ENCODE measurements at places on chromosomes 1 and 21. TPM values are rescaled to one million over a fixed set of nuclear protein-coding genes. Genes with fewer than 3 reads are reported as not detected.
A peak's percentile ranks its signal among the peaks of the same experiment; 100 is the strongest.

- no peak for DNase-seq
Measured at GRCh38 chr1:54714881-54715492, 674 bp upstream of the TTC4 start.

DNA sequence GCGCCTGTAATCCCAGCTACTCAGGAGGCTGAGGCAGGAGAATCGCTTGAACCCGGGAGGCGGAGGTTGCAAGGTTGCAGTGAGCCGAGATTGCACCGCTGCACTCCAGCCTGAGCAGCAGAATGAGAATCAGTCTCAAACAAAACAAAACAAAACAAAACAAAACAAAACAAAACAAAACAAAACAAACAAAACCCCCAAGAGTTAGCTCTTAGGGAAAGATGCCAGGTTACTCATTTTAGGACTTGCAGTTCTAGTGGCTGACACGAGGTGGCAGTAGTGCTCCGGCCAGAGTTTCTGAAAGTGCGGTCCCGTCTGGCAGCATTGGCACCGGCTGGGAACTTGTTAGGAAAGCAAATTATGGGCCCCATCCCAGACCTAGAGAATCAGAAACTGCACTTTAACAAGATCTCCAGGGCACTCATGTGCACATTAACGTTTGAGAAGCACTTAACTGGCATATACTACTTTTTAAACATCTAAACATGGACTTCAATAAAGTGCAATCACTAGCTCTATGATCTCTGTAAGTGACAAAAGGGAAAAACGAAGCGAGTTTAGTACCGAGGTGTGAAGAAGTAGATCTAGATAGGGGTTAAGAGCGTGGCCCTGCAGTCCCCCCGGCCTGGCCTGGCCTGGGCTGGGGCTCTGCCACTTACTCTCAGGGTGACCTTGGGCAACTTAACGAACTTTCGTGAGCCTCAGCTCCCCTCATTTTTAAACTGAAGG lies 41.9 kb upstream of the TNFRSF1B start:
- peak; percentile 46 for DNase-seq

DNA sequence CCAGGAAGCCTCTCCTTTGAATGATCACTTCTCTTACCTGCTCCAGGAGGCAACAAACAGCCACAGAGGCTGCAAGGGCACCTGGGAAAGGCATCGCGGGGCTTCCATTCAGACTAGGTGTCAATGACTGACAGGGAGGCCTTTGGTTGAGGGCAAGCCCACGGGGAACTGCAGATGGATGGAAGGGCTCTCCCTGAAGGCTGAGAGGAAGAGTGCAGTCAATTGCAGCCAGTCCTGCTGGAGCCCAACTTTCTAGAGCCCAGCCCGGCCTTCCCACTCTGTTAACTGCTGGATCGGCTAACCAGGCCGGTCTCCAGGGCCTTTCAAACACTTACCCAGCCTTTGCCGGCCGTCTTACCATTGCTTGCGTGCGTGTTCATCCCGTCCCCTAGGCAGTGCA lies 89.3 kb downstream of the LACTBL1 start:
- DNase-seq, result no peak

- no peak for DNase-seq
Measured at GRCh38 chr1:101854271-101854670, 142.5 kb downstream of the OLFM3 start.

DNA sequence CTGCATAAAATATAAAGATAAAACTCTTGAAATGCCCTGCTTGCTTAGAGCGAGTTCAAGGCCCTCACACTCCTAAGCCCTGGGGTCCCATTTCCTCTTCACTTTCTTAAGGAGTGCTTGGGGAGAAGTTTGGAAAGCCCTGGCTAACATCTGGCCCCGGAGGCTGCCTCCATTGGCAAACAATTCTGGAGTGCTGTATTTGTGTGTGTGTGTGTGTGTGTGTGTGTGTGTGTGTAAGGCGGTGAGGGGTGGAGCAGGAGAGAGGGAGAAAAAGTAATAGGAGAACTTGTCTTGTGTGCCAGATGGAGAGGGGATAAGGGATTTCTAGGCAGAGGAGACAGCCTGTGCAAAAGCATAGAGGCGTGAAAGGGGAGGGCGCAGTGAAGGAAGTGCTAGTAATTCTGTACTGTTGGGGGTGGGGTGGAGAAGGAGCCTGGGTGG lies 578 bp upstream of the TRIM62 start:
- DNase-seq, result no peak

DNA sequence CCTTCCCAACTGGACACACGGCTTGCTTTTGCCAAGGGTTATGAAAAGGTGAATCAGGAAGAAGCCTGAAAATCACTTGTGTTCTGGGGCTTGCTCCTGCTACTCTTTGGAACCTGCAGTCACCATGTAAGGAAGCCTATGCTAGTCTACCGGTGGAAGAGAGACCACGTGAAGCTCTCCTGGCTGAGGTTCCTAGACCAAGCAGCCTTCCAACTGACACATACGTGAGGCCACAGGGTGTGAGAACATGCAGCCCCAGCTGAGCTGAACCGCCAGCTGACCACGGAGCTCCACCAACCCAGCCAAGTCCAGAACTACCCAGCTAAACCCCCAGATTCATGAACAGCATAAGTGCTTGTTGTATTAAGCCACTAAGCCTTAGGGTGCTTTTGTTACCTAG lies 72.8 kb upstream of the KRTAP19-8 start:
- DNase-seq, result no peak

DNA sequence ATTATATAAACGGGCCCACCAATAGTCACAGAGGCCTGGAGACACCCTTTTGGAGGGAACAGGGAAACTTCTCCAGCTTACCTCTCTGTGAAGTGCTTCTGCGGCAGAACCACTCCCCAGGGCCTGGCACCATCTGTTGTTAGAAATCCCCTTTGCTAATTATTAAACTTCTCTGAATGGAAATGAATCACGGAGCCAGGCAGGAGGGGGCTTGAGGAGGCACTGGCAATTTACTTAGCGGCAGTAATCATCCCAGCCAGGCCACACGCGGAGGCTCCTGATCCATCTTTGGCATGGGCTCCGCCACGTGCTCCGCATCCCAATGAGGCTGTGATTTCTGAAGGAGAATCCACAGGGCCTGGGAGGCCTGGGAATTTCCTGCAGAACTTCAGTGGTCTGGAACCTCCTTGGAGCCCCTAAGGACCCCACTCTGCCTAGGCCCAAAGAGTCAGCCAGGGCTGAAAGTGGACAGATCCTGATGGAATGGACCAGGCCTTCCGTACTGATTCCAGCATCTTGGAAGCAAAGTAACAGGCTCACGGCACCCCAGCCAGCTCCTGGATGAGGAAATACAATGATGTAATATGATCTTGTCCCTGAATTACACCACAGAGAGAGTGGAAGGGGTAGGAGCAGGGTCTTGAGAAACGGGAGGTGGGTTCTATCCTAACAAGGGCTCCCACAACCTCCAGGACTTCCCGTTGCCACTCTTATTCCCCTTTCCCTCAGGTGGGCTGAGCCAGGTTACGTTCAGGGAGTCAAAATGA lies 62.3 kb downstream of the GRIK3 start:
- no peak for DNase-seq

GRCh38 chr1:46148318-46148717 lies 15.9 kb upstream of the PIK3R3 start:
- no peak for DNase-seq

- DNase-seq, result no peak
Measured at GRCh38 chr1:185045814-185046492, 595 bp downstream of the RNF2 start.

- no peak for DNase-seq
Measured at GRCh38 chr1:217079584-217079983, 356.4 kb upstream of the ESRRG start.

DNA sequence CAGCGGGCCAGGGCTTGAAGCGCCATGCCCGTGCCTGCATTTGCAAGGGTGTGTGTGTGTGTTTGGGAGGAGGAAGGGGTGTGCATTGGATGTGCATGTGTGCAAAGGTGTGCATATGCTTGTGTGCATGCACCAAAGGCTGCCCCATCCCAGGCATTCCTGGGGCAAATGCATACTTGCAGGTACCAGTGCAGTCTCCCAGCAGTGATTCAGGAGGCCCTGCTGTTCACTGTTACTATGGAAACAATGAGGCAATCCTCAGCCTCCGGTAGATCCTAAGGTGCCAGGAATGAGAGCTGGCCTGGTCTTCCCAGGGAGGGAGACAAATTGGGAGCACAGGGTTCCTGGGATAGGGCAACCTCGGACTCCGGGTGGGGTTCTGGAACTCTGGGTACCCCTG lies 7.5 kb upstream of the FNDC5 start:
- no peak for DNase-seq

DNA sequence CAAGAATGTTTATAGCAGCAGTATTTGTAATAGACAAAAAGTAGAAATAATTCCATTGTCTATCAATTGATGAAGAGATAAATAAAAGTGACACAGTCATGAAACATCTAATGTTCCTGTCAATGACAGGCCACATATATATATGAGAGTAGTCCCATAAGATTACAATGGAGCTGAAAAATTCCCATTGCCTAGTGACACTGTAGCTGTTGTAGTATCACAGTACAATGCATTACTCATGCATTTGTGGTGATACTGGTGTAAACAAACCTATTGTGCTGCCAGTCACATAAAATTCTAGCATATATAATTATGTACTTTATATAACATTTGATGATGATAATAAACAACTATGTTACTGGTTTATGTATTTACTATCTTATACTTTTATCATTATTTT lies 141.9 kb upstream of the LYPLAL1 start:
- no peak for DNase-seq

DNA sequence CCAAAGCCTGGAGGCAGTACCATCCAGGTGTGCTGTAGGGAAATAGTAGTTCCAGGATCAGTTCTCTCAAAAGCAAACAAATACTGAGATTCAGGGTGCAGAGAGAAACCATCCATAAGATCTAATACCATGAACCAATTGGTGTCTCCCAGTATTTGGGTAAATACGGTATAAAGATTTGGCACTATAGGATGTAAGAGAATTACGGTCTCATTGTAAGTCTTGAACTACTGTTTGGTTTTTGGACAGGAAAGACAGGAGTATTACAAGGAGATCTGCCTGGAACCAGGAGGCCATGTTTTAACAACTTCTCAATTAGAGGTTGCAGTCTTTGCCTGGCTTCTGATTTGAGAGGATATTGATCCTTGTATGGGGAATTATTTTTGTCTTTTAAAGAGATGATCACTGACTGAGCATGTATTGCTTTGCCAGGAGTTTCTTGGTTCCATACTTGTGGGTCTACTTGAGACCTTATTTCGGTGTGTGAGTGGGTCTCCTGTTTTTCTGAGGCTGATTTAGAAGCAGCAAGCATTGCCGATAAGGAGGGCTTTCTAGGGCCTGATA lies 10.2 kb downstream of the AADACL4 start:
- DNase-seq, result no peak

DNA sequence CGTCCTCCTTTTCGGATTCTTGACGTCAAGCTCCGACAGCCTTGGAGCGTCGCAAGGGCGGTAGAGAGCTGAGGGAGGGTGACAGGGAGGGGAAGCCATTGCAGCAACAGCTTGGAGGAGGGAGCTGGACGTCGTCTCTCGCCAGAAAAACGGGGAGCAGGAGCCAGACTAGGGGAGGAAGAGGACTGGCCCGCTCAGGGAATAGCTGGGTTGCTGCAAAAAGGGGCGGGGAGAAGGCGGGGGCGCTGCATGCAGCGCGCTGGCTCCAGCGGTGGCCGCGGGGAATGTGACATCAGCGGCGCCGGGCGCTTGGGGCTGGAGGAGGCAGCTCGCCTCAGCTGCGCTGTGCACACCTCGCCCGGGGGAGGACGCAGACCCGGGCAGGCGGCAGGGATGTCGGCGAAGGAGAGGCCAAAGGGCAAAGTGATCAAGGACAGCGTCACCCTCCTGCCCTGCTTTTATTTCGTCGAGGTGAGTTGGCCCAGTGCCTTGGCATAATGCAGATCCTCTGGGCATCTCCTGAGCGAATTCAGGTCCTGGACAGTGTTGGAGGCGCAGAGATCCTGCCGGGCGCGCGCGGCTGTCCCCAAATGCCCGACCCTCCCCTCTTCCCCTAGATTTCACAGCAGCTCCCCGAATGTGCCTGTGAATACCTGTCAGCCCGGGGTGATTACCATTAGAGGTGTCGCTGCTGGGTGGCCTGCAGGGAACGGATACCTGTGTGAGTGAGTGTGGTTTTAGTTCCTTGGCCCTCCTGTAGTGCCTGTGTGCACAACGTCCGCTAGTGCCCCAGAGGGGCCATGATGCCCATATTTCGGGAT lies at the start of gene PLPPR4:
PLPPR4 (plus strand) TSS at position 292 of the 821 bp plus-strand sequence; CDS start at position 394, 102 bp downstream.
- no peak for DNase-seq

GRCh38 chr1:85504417-85504816 lies 39.5 kb upstream of the DDAH1 start:
- no peak for DNase-seq

- peak; percentile 91 for DNase-seq
Measured at GRCh38 chr1:32249831-32250525, 1.1 kb upstream of the LCK start.

DNA sequence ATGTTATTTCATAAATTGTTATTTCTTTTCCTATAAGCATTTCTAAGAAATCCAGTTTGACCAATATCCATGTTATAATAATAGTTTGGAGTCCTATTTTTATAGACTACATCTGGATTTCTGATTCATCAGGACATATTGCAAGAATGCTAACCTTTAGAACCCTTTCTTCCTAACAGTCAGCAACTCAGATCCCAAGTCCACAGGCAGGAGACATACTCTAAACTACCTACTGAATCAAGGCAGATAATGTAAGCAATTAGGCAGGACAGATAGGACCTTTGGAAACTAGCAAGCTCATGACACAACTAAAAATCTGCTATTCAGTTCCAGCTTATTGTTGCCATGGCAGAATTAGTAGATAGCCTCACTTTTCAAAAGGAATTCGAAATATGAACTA lies 104.1 kb downstream of the DENND1B start:
- no peak for DNase-seq

DNA sequence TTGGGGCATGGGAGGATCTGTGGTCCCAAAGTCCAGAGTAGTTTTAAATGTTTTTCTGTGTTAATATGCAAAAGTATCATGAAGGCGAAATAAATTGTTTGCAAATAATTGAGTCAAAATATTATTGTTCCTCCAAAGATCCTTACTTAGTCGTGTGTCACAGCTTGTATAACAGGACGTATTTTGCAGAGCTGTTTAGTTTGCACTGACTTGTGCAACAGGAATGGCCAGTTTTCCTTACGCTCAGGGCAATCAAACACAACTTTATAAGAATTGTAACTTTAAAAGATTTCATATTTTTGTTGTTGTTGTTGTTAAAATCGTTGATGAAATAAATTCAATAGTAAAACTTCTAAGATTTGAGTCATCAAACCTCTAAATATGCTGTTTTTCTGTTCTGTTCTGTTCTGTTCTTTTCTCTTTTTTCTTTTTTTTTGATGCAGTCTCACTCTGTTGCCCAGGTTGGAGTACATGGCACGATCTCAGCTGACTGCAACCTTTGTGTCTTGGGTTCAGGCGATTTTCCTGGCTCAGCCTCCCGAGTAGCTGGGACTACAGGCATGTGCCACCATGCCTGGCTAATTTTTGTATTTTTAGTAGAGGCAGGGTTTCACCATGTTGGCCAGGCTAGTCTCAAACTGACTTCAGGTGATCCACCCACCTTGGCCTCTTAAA lies 60.6 kb downstream of the UCK2 start:
- DNase-seq, result no peak

- DNase-seq, result no peak
Measured at GRCh38 chr1:48644190-48644900, 132.3 kb downstream of the BEND5 start.

RIIAD1 gene
- total RNA-seq, result not detected

OR2L3 gene
- total RNA-seq, result not detected

ACTL8 gene
- 0.64 TPM for total RNA-seq

A3GALT2 gene
- total RNA-seq, result not detected

NDUFV3 gene
- 35.7 TPM for total RNA-seq

CRNN gene
- total RNA-seq, result not detected

FBXO42 gene
- 9.0 TPM for total RNA-seq

CA6 gene
- not detected for total RNA-seq

C1orf53 gene
- total RNA-seq, result 8.5 TPM

NBPF15 gene
- total RNA-seq, result 13.4 TPM

FAM78B gene
- total RNA-seq, result 0.31 TPM

TRNP1 gene
- 42.0 TPM for total RNA-seq

All from HepG2 (cell line).